ENCODE measurements at places on chromosomes 6 and 20.

DNA sequence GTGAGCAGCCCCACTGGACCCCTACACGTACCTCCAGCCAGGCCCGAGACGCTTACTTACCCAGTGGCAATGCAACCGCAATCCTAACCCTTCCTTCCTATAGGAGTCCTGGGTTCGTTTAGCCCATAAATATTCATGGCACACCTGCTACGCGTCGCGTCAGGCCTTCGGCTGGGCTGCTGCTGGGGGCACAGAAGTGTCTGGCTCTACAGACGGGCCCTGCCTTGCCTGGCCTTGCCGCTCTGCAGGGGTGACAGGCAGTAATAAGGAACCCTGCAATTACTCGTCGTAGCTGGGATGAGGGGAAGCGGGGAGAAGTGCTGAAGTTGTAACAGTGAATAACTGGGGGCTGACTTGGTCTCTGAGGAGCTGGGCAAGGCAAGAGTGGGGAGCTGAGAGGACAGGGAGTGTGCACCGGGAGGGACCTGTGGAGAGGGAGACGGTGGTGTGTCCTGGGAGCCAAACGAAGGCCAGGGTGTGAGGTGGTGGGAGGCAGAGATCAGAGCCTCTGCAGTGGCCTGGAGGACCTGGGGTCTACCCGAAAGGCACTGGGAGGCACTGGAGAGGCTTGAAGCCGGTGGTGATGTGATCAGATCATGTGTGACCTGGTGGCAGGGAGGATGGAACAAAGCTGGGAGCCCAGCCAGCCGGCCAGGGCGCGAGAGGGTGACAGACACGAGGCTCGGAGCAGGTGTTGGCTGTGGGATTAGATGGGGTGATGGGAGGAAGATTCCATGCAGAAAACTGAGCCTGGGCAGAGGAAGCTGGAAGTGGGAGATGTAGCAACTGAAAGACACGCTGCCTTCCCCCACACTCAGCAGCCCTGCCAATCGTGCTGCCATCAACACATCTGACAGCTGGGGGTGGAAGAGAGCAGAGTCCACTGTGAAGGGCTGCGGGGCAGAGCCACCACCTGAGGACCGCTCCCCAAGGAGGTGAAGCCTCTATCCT lies 36.4 kb downstream of the PSMG4 start:
- peak; percentile 66 for DNase-seq

DNA sequence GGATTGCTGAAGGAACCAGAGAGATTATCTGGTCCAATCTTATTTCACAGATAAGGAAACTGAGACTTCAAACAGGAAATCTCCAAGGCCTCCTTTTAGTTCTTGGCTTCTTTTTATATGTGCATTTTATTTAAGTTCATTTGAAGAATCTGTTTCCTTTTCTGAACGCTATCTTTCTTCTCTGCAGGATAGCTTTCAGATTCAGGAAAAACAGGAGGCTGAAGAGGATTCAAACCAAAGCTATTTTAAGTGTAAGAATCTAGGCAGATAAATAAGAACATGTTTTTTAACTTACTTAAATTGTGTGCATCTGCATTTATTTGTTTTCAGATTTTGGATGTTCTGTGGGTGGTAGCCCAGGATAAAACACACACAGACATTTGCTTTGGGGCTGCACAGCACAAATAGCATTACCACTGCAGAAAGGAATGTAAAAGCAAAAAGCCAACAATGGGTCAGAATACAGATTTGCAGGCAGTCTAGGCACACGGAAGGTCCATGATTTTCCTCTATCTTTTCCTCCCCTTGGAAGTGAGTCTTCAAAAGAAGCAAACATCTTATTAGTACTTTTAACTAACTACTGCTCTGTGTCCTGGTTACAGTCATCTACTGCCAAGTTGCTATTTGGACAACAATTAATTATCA lies 188.8 kb upstream of the TBX18 start:
- DNase-seq, result no peak

DNA sequence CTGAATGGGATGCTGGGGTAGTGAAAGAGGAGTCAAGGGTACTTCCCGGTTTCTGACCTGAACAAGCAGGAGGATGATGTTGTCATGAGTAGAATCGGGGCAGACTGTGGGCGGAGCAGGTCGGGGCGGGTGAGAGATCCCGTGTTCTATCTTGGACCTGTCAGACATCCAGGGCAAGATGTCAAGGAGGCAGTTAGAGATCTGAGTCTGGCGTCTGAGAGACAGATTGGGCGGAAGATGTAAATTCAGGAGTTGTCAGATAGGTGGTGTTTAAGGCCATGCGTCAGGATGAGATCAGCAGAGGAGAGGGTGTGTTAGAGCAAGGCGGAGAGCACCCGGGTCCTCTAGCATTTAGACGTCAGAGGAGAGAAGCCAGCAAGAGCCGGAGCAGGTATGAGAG lies 115.5 kb downstream of the DLGAP4 start:
- no peak for DNase-seq

DNA sequence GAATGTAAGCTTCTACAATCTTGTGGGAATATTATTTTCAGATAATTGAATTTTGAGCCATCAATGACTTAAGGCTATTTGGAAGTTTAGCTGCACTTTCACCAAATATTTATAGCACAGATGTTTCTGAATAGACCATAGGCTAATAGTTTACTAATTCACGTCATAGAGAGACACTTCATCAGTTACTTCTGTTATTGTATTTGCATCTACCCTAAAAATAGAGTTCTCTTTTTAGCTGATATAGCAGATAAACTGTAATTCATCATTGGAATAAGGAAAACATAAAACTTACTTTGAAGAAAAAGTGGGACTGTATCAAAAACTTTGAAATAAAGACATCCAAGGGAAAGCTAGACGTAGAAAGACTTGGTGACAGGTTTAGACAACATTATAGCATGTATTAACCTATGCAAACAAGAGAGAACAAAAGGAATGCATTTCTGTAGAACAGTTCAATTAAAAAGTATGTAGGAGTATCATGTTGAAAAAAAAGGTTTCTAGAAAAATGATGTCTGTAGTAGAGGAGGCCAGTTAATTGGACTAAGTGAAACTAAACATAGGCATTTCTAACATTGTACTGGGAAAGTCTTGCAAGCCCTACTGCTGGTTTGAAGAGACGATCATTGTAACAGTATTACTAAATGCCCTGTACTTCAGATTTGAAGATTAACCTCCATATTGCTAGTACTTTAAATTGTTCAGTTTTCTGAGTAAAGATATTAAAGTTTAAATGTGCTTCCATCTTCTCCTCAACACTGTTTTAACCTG lies 123.3 kb downstream of the ZFAND3 start:
- no peak for DNase-seq

DNA sequence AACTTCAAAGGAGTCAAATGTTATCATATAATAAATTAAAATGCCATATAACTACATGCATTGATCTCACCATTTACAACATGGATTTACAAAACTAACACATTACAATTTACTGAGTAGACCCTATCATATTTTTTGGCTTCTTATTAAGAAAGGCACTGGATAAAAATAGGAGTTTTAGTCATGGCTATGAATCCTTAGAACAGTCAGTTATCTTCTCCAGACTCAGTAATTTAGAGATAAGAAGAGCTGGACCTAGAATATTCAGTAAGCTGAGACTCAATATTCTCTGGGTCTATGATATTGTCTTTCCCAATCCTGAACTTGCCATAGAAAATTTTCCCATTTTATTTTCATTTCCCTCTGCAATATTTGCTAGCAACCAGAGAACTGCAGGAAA lies 62.3 kb downstream of the ME1 start:
- no peak for DNase-seq

GRCh38 chr6:103122766-103123601 lies 1729.5 kb downstream of the GRIK2 start:
- peak; percentile 72 for DNase-seq

Data from NCI-H1105 (cell line).